ENCODE measurements at places on chromosomes 16 and 17.

DNA sequence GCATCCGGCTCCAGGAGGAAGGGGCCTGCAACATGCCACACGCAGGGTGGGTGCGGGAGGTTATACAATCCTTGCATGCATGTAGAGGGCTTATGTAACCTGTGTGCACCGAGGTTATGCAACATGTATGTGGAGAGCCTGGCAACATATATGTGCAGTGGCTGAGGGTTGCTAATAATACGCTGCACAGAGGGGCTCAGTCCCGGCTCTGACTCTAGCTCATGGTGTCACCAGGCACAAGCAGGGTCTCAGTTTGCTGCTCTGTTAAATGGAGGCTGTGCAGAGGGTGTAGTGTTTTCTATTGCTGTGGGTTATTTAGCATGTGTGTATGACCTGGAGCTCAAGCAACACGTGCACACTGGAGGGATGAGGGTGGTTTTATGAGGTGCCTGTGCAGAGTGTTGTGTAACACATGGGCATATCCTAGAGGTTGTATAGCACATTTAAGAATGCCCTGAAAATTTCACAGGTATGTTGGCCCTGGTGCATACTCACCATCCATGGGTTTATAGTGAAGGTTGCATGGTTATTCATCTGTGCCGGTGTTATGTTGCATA, 13.3 kb downstream of the THRA start:
- DNase-seq = no peak

DNA sequence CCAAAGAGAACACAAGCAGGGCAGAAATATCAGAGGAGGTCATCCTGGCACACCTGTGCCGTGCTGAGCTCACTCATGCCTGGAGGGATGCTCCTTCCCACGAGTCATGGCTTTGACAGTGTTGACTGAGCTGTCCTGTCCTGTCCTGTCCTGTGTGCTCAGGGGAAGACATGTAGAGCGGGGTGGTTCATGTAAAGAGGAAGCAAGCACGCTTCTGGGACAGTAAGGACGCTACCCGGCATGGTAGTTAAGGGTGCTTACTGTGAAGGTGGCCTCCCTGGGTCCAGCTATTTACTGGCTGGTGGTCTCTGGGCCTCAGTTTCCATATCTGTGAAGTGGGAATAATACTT, 398 bp downstream of the LGALS9 start:
- no peak for DNase-seq

DNA sequence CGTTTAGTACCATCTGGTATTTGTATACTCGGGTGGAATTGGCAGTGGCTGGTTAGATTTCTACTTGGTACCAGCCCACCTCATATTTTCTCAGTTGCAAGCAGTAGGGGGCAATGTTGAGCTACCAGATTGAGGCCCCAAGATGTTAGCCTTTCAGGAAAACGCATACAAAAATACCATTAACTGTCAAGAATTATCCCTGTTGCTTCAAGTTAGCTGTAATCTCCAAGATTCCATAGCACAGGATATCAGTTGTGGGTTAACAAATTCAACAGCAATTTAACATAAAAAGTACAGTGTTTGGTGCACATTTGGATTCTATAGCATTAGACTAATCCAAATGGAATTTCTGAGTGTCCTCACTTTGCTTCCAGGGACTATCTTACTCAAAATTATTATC, 188.2 kb downstream of the FTO start:
- peak; percentile 13 for DNase-seq

- DNase-seq = no peak
Measured at GRCh38 chr17:38656959-38657823, 17.6 kb downstream of the EPOP start.

DNA sequence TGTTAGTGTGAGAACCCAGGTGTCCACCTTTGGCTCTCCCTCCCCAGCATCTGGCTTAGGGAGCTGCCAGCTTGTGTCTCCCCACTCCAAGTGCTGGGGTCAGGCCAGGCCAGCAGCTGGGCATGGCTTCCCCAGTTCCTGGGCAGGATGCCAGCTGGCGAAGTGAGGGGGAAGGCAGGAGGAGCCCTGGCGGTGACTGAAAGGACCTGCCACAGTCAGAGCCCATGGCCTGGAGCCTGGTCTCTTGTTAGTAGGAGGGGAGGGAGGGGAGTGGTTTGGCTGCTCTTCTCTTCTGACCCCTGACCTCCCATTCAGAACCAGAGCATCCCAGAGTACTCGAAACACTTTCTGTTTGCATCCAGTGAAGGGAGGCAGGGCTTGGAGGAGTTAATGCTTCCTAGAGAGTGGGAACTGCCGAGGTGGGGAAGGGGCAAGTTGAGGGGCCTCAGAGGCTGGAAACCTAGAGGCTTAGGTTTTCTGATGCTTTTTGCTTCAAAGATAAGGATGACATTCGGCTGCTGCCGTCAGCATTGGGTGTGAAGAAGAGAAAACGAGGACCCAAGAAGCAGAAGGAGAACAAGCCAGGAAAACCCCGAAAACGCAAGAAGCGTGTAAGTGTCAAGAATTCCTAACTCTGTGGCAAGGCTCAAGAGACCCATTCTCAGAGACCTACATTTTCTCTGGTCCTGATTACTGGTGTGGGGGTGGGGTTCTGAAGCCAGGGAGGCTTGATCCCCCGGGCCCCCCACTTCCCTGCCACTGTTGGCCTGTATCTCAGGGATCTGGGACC, 772 bp downstream of the CHD3 start:
- no peak for DNase-seq

DNA sequence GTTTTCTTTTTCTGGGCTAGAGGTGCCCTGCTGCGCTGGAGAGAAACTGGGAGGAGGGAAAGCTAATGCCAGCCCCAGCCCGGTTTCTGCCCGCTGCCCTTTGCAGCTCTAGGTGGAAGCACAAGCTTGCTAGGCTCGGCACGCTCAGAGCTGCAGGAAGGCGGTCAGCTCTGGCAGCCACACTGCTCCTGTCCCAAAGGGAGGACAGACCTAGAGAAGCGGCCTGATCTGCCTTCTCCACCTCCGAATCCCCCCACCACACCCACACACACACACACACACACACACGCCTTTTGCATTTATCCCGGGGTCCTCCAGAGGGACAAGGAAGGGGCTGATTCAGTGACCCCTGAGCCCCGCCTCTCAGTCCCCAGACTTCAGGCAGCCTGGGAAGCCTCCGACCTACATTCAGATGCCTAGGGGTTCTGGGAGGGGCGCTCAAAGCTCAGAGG, 418.1 kb downstream of the SOX9 start:
- no peak for DNase-seq

DNA sequence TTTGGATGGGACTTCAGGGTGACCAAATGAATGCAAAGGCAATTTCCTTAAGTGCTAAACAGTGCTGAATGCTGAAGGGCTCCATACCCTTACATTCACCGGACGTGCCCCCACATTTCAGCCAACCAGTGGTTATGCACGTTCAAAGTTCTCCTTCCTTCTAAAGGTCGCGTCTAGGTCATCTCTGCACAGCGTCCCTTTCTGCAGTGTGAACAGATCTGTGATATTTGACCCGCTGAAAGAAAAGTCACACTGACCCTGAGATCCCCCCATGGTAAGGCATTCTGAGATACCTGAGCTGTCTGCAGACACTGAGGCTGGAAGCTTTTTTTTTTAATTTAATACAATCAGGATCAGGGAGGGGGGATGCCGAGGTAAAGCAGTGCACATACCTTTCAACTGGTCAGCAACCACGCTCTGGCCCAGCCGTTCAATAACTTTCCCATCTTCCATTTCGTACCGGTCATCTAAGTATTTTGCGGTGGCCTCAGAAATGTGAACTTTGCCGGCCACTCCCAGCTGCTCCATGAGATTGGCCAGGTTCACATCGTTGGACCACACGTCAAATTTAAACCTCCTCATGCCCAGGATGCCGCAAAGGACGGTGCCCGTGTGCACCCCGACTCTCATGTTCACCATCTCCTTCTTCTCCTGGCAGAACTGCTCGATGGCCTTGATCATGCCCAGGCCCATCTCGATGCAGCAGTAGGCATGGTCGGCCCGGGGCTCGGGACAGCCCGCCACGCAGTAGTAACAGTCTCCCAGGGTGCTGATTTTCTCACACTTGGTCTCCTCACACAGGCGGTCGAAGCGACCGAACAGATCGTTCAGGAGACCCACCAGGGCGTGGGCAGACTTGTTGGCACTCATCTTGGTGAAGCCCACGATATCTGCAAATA, 2.6 kb downstream of the ADCY9 start:
- DNase-seq = no peak

- no peak for DNase-seq
Measured at GRCh38 chr17:76943781-76944213, 75.6 kb downstream of the MGAT5B start.

DNA sequence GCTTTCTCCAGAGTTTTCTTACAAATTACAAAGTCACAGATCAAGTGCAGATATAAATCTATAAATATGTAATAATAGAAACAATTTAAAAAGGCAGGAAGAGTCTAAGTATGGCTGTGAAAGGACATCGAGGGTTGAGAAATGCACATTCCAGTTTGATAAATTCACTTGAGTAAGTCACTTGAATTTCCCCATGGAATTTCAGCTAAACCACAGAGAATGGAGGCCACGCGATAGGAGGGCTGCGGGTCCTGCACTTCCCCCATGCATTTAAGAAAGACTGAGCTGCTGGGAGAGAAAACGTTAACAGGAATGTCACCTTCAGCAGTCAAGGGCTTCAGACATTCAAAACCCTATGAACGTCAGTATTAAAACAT, 6.1 kb upstream of the MXRA7 start:
- DNase-seq = no peak

- DNase-seq = no peak
Measured at GRCh38 chr17:74796211-74796610, 20.1 kb upstream of the NAT9 start.

DNA sequence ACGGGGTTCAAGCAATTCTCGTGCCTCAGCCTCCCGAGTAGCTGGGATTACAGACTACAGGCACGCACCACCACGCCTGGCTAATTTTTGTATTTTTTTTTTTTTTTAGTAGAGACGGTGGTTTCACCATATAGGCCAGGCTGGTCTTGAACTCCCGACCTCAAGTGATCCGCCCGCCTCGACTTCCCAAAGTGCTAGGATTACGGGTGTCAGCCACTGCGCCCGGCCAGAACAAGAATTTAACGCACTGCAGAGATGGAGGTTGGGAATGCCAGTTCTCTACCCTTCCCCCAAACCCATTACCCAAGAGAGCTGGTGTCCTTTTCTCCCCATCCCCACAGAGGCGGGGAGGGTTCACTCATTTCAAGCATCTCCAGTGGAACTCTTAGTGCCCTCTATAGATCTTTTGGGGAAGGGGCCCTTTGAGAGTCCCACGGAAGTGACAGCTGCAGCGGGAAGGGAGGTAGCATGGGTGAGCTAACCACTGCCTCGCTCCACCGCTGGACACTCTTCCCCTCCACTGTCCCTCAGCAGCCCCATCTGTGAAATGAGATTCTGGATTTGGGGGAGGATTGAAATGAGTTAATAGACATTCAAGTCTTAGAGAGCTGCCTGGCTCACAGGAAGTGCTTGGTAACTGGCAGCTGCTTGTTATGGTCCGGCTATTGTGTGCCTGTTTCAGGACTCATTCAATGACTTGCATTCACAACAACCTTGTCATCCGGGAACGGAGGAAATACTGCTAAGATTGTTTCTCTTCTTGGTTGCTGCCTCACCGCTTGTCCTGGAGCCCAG, 3.5 kb upstream of the UBALD2 start:
- no peak for DNase-seq

- DNase-seq = no peak
Measured at GRCh38 chr16:69611103-69611640, 45.4 kb downstream of the NFAT5 start.

DNA sequence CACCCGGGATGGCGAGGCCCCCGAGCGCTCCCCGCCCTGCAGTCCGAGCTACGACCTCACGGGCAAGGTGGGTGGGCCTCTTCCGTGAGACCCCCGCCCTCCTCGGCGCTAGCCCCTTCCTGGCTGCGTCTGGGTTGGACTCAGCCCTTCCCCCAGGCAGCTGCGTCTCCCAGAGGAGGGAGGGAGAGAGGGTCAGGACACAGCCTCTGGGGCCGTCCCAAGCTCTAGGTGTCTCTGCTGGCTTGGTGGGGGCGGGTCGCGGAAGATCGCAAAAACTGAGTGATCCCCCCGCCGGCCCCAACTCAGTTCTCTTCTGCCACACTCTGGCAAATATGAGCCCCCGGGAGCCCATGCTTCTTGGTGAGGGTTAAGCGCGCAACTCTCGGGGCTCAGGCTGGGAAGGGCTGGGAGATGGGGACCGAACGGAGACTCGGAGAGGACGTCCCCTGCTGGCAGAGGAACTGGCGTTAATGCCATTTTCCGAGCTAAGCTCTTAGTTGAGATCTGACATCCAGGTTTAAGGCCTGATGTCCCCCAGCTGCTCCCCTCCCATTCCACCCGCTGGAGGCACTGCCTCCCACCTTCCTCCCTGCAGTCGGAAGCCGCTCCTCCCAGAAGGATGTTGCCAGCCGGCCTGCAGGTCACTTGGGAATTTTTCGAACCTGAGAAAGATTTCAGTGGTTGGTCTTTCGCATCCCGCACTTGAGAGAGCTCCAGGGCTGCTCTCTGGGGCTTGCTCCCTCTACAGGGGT, 419 bp downstream of the RAB37 start:
- DNase-seq = no peak

DNA sequence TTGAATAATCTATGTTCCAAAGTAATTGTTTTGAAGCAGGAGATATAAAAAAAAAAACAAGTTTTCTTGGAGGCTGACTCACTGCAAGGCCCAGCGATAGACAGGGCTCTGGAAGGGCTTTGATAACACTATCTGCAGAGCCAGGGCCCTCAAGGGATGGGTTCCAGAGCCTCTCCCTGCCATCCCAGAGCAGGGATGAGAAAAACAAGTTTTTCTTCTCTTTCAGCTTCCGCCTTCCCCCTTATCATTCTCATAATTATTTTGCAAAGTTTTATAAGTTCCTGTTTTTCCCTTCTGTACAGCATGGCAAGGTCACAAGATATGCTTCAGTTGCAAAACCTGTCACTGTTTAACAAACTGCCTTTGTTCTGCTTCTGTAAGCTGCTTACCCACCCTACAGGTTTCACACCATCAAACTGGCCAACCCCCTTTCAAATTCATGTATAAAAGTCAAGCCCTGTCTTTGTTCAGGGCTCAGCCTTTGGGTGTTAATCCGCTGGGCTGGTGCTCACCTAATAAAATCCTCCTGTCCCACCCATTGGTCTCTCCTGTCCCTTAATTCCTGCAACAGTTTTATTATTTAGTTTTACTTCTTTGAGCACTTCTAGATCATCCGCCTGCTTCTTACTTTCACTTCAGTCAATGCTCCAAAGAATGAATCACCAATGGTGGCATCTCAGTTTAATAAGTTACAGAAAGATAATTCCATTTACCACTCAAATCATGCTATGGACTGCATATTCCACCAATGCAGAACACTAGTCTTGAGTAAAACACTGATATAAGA, 5.6 kb upstream of the THUMPD1 start:
- no peak for DNase-seq

DNA sequence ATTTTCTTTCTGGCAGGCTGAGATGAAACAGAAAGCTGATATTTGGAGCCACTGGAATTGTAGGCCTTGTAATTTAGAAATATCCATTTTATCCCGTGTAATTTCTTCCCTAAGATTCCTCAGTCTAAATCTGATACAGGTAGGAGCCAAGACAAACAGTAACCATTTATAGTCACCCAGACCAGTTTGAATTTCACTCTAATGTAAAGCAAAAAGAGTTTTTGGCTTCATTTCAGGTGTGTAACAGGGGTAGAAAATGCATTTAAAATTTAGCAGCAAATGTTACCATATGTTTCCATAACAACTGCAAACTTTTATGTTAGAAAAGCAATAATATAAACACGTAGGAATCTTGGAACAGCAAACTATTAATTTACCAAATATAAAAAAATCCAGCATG, 249.4 kb downstream of the FTO start:
- DNase-seq = no peak
